ENCODE measurements at places on chromosomes 11 and 22. TPM values are rescaled to one million over a fixed set of nuclear protein-coding genes. Genes with fewer than 3 reads are reported as not detected.

Gene APOL4
- not detected for polyA plus RNA-seq

Gene CCDC116
- polyA plus RNA-seq = not detected

DNA sequence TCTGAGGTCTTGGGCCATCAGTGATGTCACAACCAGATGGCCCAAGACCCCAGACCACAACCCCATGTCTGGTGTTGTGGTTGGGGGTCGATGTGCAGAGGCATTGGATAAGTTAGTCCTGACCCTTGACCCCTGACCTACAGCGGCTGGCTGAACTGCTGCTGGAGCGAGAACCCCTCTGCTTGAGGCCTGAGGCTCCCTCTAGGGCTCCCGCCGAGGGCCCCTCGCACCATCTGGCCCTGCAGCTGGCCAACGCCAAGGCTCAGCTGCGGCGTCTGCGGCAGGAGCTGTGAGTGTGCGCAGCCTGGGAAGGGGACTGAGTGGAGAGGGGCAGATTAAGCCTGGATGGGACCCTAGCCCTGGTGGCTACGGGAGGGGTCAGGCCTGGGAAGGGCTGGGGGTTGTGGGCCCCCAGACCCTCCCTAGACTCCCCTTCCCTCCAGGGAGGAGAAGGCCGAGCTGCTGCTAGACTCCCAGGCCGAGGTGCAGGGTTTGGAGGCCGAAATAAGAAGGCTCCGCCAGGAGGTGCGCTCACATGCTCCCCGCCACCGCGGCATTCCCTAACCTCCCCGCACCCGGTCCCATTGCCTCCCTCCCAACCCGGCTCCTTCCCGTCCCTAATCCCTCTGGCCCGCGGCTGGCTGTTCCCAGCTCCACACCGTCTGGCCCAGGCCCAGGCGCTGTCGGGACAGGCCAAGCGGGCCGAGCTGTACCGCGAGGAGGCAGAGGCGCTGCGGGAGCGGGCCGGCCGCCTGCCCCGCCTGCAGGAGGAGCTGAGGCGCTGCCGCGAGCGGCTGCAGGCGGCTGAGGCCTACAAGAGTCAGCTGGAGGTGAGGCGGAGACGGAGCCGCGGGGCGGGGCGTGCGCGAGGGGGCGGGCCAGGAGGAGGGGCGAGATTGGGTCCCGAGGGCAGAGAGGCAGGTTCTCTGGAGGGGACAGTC lies 2.1 kb downstream of the CCDC88B start:
- peak; percentile 94 for DNase-seq

- no peak for DNase-seq
Observed at GRCh38 chr11:55697817-55698216, 35.8 kb downstream of the OR4C6 start.

DNA sequence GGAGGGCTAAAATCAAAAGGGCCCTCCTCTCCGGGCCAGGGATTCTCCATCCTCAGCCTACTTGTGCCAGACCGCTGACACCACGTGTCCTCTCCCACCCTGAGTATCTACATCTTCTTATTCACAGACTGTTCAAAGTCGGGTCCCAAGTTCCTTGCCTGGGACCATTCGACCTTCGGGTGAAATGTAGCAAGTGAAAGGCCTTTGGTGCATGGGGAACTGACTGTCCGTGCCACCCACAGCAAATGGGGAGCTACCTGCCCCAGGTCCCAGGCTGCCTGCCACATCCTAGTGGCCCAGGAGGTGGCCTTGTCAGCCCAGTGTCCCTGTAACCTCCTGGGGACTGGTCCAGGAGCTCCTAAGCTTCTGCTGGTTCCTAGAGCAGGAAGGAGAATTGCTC lies 67.3 kb downstream of the RTL6 start:
- DNase-seq = no peak

Data from GM23338 (cell line).